ENCODE measurements at places on chromosomes 6 and 20. TPM values are rescaled to one million over a fixed set of nuclear protein-coding genes. Genes with fewer than 3 reads are reported as not detected.

NPEPL1 gene
- 19.4 TPM for total RNA-seq

BTBD3 gene
- total RNA-seq, result 27.5 TPM

TPD52L2 gene
- 128 TPM for total RNA-seq

BCAS1 gene
- not detected for total RNA-seq

CRISP3 gene
- total RNA-seq, result not detected

SLC4A11 gene
- total RNA-seq, result 3.6 TPM

TRIM40 gene
- not detected for total RNA-seq

HCRTR2 gene
- not detected for total RNA-seq

RNF182 gene
- total RNA-seq, result 0.40 TPM

WFDC10B gene
- not detected for total RNA-seq

CYP39A1 gene
- total RNA-seq, result 0.22 TPM

OR12D3 gene
- total RNA-seq, result not detected

ANKRD66 gene
- total RNA-seq, result not detected

BMP5 gene
- 1.7 TPM for total RNA-seq

BPI gene
- not detected for total RNA-seq

HELZ2 gene
- 33.4 TPM for total RNA-seq

DUSP15 gene
- not detected for total RNA-seq

SLC2A10 gene
- 9.3 TPM for total RNA-seq
